Fibroblast of skin of scalp (primary cell): ENCODE measurements at places on chromosomes 2 and 18.
A peak's percentile ranks its signal among the peaks of the same experiment; 100 is the strongest.

GRCh38 chr2:112848833-112849232 lies 12.3 kb upstream of the IL1B start:
- DNase-seq, result no peak

- DNase-seq, result peak; percentile 63
These were observed 75.5 kb upstream of the ZNF532 start for GRCh38 chr18:58788971-58789875.

GRCh38 chr18:41391616-41392595 lies 563.1 kb upstream of the PIK3C3 start:
- peak; percentile 53 for DNase-seq

DNA sequence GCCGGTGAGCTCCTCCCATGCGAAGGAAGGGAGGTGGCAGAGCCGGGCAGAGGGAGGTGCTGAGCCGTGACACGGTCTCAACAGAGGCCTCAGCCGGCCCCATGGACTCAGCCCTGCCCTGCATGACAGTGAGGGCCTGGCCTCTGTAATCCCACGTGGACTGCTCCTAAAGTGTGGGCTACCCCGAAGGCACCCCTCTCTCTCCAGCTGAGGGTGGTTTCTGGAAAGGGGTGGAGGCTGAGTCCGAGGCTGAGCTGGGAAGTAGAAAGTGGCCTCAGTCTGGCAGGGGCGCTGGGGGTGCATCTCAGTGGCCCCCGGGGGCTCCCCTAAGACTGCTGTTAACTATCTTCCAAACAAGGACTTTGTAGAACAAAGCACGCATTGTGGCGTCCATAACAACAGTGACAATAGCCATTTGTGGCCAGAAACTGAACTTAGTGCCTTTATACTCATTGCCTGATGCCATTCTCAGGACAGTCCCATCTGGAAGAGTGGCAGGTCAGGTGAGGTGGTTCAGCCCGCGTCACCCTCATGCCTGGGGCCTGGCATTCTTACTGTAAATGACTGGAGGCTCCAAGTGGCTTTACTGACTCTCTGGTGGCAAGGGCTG lies 192.4 kb downstream of the TWIST2 start:
- no peak for DNase-seq

DNA sequence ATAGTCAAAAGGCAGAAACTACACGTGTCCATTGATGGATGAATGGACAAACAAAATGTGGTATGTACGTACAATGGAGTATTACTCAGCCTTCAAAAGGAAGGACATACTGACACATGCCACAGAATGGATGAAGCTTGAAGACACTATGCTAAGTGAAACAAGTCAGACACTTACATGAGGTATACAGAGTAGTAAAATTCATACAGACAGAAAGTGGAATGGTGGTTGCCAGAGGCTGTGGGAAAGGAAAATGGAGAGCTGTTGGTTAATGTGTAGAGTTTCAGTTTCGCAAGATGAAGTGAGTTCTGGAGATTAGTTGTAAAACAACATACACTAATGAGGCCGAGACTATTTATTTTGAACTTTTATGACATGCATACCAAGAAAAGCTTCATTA lies 67.4 kb upstream of the EPB41L3 start:
- no peak for DNase-seq

DNA sequence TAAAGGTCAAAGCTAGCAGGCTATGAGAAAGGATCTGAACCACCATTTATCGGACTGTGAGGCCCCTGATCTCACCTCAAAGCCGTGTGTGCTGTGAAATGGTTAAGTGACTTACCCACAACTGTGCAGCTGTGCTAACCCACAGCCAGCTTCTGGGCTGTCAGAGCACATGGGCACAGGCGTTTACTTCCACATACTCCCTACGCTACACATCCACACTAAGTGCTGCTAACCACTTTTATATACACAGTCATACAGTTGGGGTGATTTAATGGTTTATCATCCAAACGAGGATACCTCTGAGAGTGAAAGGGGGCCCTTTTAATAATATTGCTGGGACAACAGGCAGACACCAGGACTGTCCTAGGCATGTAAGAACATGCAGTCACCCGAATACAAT lies 37.3 kb downstream of the CYRIA start:
- no peak for DNase-seq

DNA sequence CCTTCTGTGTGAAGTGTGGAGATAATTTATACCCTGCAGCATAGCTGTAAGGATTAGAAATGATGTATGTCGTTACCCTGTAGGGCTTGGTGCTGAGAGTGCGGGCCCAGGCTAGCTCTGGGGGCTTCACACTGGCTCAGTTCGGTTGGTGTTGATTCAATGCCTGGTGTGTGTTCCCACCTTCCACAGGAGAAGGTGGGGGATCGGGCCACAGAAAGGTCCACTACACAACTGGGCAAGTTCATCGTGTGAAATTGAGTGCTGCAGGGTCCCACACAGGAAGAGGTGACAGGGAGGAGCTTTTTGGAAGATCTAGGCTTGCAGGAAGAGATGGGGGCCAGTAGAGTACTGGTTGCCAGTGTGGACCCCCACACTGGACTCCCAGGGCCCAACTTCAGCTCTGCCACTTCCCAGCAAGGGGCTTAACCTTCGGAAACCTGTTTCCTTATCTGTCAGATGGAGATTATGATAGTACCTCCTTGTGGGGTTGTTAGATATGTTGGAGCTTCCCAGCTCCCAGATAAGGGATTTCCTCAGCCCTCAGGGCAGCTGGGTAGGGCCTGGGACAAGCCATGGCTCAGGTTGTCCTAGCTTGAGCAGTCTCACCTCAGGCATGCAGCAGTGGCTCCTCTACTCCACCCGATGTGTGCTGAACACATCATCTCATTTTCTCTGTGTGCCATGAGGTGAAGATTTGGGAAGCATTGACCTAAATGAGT lies 71.5 kb downstream of the TMEM247 start:
- no peak for DNase-seq

GRCh38 chr18:56286775-56287325 lies 351.5 kb downstream of the TXNL1 start:
- DNase-seq, result peak; percentile 89

DNA sequence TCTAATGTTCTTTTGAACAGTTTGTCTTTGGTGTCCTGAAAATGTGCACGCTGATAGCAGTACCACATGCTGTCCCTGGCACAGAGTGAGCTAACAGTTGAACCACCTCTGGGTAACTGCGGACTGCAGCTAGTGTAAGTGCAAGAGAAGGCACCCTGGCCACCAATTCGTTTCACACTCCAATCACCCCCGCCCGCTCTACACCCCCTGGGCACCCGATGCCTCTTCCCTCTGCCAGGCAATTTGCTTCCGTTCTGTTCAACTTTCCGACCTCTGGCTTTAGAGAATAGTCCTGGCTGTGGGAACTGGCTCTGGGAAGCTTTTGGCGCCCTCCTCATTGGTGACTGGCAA lies 1.4 kb downstream of the DOCK10 start:
- no peak for DNase-seq

- no peak for DNase-seq
These were observed 613.2 kb upstream of the ACVR2A start for GRCh38 chr2:147231607-147232006.

DNA sequence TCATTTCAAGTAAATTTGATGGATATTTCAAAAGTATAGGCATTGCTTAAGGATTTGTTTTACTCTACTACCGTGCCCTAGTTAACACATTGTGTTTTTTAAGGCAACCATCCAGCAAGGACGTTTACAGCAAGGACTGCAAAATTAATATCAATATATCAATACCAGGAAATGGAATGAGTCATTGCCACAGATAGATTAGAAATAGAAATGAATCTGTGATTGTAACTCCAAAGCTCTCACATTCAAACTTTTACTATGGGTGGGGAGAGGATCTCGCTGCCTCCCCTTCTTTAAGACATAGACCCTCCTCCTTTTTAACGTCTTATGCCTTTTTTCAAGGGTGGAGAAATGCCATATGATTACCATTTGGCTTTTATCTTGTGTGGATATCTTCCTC lies 3.8 kb downstream of the CD28 start:
- DNase-seq, result no peak

GRCh38 chr2:242063850-242064249 lies 194.3 kb downstream of the RTP5 start:
- DNase-seq, result no peak

- peak; percentile 9 for DNase-seq
These were observed 302.1 kb downstream of the ARHGAP15 start for GRCh38 chr2:143431316-143431715.

GRCh38 chr2:12448846-12449505 lies 267.8 kb upstream of the TRIB2 start:
- peak; percentile 65 for DNase-seq

DNA sequence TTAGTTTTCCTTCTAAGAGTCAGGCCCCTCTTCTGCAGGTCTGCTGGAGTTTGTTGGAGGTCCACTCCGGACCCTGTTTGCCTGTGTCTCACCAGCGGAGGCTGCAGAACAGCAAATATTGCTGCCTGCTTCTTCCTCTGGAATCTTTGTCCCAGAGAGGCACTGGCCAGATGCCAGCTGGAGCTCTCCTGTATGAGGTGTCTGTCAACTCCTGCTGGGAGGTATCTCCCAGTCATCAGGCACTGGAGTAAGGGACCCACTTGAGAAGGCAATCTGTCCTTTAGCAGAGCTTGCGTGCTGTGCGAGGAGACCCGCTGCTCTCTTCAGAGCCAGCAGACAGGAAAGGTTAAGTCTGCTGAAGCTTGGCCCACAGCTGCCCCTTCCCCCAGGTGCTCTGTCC lies 4.8 kb downstream of the REG1B start:
- no peak for DNase-seq

GRCh38 chr18:5772306-5773105 lies 122.8 kb downstream of the TMEM200C start:
- DNase-seq, result peak; percentile 15

DNA sequence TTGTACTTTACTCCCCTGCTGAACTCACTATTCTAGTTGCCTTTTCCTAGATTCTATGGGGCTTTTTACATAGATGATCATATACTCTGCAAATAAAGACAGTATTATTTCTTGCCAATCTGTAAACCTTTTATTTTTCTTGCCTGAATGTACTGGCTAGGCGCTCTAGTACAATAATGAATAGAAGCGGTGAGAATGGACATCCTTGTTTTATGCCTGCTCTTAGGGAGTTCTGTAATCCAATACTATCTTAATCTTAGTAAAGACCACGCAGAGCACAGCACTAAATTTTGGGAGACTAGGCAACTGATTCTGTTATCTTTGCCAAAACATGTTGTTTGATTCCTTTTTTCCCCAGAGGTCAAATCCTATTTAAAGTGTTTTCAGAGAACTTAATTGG lies 7.0 kb downstream of the KRCC1 start:
- DNase-seq, result no peak

GRCh38 chr2:11175293-11175795 lies 20.1 kb downstream of the SLC66A3 start:
- DNase-seq, result peak; percentile 85

- DNase-seq, result no peak
These were observed 10.1 kb downstream of the RRM2 start for GRCh38 chr2:10132596-10132995.

GRCh38 chr2:190791976-190792575 lies 88.5 kb upstream of the GLS start:
- peak; percentile 17 for DNase-seq

DNA sequence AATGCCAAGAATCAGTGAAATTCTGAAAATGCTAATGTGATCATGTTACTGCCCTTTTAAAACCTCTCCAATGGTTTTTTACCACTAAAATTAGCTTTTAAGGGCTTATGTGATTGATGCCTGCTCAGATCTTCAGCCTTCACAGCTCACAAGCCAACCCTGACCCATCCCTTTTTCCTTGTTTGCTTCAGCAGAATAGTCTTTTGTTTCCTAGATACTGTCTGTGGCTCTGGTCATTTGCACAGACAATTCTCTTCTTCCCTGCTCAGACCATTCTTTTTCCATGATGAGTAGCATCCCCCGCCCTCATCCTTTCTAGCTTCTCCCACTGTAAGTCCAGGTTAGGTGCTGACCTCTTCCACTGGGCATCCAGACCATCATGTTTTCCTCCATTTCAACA lies 164.9 kb upstream of the NT5C1B start:
- no peak for DNase-seq

GRCh38 chr2:135792401-135793150 lies 44.4 kb downstream of the LCT start:
- no peak for DNase-seq

DNA sequence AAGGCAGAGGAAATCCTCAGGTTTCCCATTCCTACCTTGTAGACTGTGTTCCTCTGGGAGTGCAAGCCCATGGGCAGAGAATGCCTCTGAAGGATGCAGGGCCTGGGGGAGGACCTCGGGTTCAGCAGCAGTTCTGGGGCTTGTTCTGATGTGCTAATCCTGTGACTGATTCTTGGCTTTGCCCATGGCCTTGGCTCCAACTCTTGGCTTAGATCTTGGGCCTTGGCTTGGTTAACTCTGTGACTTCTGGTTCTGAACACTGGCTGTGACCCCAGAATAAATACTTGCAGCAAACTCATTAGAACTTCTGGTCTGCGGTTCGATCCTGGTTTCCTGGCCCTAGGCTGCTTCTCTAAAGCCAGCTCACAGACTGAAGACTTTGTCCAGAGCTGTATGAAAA lies 366.9 kb upstream of the ZEB2 start:
- no peak for DNase-seq

- peak; percentile 8 for DNase-seq
These were observed 32.9 kb upstream of the PPM1B start for GRCh38 chr2:44135771-44136170.

- DNase-seq, result no peak
These were observed 19.8 kb downstream of the DTYMK start for GRCh38 chr2:241666627-241667400.

- DNase-seq, result no peak
These were observed 59.1 kb downstream of the GREB1 start for GRCh38 chr2:11592671-11593574.

GRCh38 chr2:32746669-32747068 lies 118.8 kb downstream of the TTC27 start:
- DNase-seq, result peak; percentile 28

GRCh38 chr2:28352610-28353195 lies 40.0 kb upstream of the FOSL2 start:
- peak; percentile 45 for DNase-seq

- no peak for DNase-seq
These were observed 238.7 kb downstream of the SH3RF3 start for GRCh38 chr2:109367683-109368082.

DNA sequence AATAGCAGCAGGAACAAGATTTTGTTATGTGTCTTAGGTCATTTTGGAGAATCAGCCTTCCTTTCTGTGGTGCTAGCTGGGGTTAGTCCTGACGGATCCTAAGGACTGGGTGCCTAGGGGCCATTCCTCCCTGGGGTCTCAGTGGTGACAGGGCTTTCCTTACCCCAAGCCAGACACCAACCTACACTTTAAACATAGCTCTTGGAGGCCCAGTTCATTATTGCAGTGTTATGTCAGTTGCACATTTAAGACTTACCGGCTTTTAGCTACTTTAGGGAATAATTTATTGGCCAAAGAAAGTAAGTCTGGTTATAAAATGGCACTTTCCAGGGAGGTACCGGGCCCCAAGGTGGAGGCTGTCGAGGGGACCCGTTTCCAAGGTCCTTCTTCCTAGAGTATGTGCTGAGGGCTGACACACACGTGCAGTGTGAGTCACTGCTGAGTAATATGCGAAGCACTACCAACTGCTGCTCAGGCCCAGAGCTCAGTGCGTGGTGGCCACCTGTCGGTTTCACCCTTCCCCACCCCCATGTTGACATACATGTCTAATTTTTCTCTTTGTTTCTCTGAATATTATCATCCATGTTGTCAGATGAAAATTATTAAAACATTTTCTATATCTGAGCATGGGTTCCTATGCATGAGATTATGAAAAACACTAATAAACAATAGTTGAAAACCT lies 37.0 kb upstream of the GRHL1 start:
- peak; percentile 61 for DNase-seq
